ENCODE measurements at places on chromosomes 1 and 21. TPM values are rescaled to one million over a fixed set of nuclear protein-coding genes. Genes with fewer than 3 reads are reported as not detected.
A peak's percentile ranks its signal among the peaks of the same experiment; 100 is the strongest.

DNA sequence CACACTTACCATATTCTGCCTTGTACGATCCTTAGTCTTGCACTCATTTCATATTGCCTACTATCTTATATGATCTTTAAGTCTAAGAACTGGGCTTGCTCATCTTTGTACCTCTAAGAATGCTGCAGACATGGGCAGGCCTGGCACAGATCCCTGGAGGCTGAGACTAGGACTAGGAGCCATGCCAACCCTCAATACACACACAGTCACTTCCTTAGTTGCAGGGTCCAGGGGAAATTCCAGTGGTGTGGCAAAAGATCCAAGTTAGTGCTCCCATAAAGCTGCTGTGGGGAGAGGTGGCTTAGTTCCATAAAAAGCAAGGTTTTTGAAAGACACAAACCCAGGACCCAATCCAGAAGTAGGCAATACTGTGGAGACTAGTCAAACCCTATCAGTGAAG lies 59.9 kb downstream of the CYYR1 start:
- no peak for DNase-seq

GRCh38 chr1:223621312-223621734 lies 44.2 kb downstream of the CAPN8 start:
- DNase-seq: no peak

GRCh38 chr1:36187800-36188593 lies 32.0 kb downstream of the MAP7D1 start:
- DNase-seq: peak; percentile 61

- no peak for DNase-seq
These were observed 4.9 kb downstream of the B3GALT2 start for GRCh38 chr1:193181536-193181935.

Gene PER3
- polyA plus RNA-seq: 13.3 TPM

Gene FLAD1
- polyA plus RNA-seq: 30.7 TPM

Measured in right renal cortex interstitium (tissue), 3 donors.